ENCODE measurements at places on chromosomes 13 and 19.

- DNase-seq: peak; percentile 9
These were observed 1308.4 kb downstream of the SLITRK5 start for GRCh38 chr13:88979465-88980175.

- no peak for DNase-seq
These were observed 311.4 kb upstream of the ATXN8OS start for GRCh38 chr13:69796256-69796655.

GRCh38 chr19:30393046-30393445 is 20.9 kb downstream of the ZNF536 start:
- no peak for DNase-seq

- DNase-seq: no peak
These were observed 4.6 kb downstream of the LPAR2 start for GRCh38 chr19:19623383-19623782.

DNA sequence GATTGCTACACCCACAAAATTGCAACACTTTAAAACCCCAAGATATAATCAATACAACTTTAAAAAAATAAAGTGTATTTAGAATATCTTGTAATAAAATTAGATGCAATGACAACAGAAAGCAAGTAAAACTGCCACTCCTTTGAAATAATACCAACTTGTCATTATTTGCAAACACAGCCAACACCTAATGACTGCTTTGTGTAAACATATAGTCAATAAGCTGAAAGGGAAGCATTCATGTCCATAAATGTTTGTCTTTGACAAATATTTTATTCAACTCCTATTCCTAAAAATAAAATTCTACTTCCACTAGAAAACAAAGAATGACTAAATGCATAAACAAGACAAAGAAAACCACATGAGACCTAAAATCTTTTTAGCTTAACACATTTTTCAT is 6.6 kb downstream of the SMAD9 start:
- DNase-seq: no peak

- DNase-seq: no peak
These were observed 33.5 kb downstream of the FAM216B start for GRCh38 chr13:42814868-42815267.

Data from trophoblast cell (in vitro differentiated cells and primary cell).